Glutamatergic neuron (in vitro differentiated cells): ENCODE measurements at places on chromosomes 1 and 21.

DNA sequence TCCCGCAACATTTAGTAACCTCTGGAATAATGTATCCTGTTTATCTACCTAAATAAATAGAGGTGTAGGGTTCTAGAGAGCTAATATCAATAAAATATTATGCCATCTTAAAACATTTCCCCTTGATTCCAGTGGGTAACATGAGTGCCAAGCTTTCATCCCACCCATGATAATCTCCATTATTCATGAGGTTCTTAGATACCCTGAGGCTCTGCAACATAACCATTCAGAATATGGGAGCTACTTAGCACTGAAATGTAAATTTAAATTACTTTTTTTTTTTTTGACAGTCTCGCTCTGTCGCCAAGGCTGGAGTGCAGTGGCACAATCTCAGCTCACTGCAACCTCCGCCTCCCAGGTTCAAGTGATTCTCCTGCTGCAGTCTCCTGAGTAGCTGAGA lies 832.7 kb downstream of the BRINP3 start:
- DNase-seq = no peak

DNA sequence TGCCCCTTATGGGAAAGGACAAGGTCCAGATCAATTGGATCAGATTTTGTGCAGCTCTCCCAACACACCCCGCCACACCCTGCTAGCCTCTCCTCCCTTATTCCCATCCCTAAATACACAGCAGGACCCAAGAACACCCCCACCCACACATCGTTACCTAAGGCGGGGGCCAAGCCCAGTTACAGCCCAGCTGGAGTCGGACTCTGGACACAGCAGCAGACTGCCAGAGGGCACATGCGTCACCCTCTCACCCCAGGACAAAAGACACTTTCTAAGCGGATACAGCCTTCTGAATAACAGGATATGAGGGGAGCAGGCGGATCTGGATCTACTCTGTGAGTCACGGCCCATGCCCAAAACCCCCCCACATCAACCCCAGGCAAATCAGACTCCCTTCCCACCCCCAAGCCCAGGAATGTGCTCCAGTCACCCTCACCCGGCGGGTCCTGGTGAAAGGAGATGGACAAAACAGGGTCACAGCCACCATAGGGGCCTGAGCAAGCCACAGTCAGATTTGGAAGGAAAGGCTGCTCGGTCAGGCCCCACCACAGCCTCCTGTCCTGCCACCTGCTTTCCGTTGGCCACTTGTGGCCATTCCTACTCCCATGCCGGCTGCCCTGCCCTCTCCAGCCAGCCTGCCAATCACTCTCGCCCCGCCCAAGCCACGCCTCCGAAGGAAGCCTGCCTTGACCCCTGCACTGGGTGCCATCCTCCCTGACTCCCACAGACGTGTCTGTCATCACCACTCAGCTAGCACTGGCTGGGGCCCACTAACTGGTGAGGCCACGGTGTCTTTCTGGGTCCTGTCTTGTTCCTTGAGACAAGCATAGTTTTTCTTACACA lies 4.0 kb downstream of the S100A16 start:
- peak; percentile 60 for DNase-seq

- DNase-seq = no peak
Observed at GRCh38 chr1:192980856-192981255, 78.3 kb downstream of the UCHL5 start.

DNA sequence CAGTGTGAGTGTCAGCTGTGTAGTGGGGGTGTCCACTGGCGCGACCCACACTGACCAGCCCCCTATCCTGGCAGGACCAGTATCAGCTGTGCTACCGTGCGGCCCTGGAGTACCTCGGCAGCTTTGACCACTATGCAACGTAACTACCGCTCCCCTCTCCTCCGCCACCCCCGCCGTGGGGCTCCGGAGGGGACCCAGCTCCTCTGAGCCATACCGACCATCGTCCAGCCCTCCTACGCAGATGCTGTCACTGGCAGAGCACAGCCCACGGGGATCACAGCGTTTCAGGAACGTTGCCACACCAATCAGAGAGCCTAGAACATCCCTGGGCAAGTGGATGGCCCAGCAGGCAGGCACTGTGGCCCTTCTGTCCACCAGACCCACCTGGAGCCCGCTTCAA lies 28.1 kb upstream of the KDM4A start:
- DNase-seq = no peak

DNA sequence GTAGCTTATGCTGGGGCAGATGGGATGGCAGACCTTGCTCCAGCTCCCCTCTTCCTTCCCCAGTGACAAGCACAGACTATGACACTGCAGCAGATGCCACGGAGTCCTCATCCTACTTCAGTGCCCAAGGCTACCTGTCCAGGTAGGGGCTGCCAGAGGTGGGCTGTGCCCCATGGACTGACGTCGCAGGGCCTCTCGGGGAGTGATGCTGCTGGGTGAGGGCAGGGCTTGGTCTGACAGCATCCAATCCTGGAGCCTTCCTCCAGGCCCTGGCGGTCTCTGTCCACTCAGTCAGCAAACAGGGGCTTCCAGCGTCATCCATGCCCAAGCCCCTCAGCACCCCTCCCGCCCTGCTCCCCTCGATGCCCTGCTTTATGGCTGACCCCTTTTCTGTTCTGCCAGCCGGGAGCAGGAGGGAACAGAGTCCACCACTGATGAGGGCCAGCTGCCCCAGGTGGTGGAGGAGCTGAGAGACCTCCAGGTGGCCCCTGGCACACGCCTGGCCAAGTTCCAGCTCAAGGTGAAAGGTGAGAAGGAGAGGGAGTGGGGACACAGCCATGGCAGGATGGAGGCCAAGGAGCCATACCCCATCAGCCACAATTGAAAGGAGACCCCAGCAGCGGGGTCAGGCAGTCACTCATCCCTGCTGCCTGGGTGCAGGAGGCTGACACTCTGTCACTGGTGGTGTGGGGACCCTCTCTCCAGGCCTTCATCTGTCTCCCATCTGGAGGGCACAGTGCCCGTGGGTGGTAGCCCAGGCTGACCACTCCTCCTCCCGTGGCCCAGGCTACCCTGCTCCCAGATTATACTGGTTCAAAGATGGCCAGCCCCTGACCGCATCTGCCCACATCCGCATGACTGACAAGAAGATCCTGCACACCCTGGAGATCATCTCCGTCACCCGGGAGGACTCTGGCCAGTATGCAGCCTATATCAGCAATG lies 73.6 kb downstream of the TRIM11 start:
- peak; percentile 8 for DNase-seq

GRCh38 chr1:228927946-228928898 lies 192.9 kb downstream of the RHOU start:
- DNase-seq = no peak
